Right forelimb (tissue), 1 donor: ENCODE measurements at places on chromosomes 3 and 15.

GRCh38 chr3:127753338-127753737 lies 69.0 kb downstream of the MGLL start:
- no peak for DNase-seq

DNA sequence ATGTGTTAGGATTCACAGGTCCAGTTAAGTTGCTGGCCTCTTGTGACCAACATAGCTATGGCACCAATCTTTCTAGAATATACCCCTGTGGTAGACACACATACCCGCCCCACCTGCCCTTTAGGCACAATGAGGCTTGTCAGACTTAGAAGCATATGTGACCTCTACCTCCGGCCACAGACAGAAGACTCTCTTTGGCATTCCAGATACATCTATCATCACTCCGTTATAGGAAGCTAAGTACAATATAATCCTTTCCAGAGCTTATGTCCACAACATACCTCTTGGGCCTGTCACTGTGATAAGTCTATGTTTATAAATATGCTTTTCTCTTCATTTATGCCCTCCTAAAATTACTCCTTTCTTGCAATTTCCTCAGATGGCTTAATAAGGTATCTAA lies 39.8 kb downstream of the CD47 start:
- no peak for DNase-seq

- DNase-seq = no peak
These were observed 252.9 kb upstream of the SOX2 start for GRCh38 chr3:181458857-181459256.

DNA sequence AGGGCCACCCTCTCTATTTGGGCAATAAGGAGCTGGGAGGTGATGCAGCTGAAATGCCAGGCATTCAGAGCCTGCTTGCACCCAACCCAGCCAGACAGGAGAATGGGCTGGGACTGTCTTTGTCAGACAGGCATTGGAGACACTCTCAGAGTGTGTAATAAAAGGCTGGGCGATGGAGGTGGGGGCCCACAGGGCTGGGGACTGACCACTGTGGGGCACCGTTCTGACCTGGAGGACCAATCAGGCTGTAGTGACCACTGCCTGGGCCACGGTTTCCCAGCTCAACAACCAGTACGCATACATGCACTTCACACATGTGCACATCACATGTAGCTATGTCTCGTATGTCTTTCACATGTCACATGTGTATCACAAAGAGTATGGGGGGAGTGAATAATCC lies 5.7 kb upstream of the IGDCC3 start:
- DNase-seq = no peak

DNA sequence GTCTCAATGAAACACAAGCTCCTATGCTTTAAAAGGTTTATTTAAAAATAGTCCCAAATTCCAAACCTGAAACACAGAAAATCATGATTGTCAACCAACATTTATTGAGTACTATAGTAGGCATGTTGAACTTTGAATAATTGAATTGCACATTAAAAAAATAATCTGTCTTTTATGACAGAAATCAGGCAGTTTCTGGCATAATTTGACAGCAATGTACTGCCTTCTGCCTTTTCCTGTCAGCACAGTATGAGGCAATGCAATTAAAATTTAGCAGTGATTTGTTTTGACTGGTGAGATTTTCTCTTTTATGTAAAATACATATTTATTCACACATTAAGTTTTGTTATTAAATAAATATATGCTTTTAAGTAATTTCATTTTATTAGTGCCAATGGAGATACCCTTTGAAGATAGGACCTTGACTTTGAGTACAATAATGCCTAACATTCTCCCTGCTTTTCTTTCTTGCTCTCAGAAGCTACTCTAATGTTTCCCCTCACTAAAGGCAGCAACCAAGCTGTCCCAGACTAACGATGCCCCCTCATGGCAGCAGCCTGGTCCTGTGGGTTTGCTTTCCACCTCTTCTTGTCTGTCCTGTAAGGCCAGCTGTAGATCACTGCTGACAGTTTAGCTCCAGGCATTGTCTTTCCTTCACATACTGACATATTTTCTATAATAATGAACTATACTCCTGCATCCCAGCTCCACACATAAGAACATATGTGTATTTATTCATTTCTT lies 346.7 kb downstream of the IL20RB start:
- DNase-seq = no peak

DNA sequence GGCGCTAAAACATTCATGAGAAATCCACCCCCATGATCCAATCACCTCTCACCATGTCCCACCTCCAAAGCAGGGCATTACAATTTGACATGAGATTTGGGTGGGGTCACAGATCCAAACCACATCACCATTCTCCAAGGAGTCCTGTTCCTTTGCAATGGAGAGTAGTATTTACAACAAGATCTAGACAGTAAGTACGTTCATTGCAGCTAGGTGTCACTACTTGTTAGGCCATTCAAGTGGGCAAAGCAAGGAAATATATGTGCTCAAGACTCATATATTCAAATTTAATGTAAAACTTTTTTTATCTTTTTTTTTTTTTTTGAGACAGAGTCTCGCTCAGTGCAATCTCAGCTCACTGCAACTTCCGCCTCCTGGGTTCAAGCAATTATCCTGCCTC lies 79.3 kb downstream of the AQP9 start:
- DNase-seq = no peak

GRCh38 chr15:98715890-98716443 lies 67.6 kb downstream of the IGF1R start:
- no peak for DNase-seq

- DNase-seq = no peak
These were observed 216.1 kb downstream of the WNT5A start for GRCh38 chr3:55270976-55271375.

GRCh38 chr15:41605566-41605965 lies 46.6 kb downstream of the TYRO3 start:
- no peak for DNase-seq

DNA sequence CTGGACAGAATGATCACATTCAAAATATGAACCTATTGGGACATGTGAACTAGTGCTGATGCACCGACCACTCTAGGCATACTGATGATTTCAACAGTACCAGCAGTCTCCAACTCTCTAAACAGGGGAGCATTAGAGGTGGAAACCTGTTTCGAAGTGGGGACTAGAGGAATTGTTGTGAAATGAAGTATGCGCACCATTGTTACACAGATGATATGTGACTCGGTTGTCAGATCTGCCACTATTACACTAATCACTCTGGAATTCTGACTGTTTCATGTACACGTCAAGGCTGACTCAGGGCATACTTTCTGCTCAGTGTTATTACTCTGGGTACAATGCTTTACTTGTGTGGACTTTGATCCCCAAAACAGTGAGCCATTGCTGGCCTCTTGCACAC lies 198.2 kb upstream of the UBE2E2 start:
- no peak for DNase-seq

GRCh38 chr3:45057557-45057956 lies 31.5 kb downstream of the CLEC3B start:
- no peak for DNase-seq

DNA sequence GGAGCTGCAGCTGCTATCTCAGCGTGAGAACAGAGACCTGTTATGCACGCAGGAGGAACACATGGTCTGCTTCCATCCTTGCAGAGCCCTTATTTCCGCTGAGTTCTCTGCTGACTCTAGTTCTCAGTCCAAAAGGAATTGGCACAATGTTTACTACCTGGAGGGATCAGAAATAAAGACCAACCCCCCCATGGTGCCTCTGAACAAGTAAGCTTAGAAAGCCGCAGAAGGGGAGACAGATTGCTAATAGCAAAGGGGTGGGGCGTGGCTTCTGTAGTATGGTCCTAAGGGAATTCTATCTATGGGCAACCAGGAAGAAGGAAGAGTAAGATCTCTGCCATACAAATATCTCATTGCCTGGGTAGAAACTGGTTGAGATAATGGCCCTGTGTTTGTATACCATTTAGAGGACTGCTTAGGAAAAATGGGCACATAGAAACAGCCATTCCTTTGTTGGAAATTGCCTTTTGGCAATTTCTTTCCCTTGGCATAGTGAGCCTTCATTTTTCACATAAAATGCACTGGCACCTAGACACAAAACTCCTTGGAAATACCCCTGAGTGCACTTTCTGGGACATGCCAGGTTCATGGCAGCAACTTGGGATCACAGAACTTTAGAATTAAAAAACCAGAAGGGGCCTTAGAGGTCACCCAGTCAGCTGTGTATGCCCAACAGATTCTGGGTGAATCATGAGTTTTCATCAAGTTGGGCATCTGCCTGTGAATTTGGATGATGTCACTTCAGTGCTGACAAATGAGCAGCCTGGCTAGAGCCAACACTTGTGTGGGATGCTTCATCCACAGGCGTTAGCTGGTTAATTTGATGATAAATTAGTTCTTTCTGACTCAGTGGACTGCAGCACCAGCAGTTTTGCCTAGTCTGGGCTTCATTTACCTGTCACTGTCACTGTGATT lies 57.4 kb upstream of the STXBP5L start:
- no peak for DNase-seq

DNA sequence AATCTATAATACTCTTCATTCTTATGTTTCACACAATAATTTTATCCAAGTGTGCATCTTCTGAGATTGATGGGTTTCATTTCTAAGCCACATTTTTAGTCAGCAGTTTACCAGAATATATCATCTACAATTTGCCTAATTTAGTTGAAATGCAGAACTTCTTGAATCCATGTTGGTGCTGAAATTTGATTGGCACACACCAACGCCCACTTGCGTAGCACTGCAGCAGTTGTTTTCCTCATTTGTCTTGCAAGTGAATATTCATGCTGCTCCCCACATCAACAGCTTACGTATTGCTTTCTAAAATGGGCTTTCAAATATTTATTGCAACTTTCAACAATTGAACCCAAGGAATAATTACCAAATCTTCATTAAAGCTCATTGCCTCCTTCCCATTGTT lies 87.8 kb upstream of the CTDSPL start:
- no peak for DNase-seq

GRCh38 chr15:77717333-77717990 lies 84.8 kb upstream of the LINGO1 start:
- DNase-seq = no peak

DNA sequence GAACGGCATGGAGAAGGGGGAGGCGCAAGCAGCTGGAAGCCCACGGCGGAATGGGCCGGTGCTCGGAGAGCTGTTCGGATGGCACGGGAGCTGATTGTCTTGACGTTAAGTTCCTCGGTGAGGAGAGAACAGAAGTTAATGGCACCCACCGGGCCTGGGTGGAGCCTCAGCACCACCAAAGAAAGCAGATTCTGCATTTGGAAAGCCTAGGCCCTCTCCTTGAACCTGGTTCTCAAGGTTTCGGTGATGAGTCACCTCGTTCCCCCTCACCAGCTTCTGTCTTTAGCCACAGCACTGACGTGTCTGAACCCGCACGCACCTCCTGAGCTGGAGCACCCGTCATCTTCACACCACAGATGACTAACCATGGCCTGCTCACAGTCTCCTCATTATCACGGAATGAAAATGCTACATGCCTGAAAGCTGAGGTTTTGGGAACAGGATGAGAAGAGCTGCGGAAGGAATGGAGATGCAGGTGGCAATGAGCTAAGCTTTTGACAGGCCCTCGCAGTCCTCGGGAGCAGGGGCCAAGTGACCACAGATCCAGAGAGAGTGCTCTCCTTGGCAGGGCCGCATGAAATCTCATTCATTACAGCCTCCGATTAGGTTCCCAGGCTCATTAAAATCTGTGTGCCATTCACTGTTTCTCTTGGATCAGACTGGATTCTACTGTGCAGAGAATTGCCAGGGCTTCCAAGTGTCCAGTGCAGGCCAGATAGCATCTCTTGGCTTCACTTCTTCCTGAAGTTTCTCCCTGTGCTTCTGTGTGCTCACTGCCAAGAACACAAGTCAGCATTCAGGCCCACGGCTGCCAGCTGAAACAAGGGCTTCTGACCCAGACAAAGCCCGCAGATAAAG lies 96.3 kb upstream of the DLG1 start:
- DNase-seq = no peak

- no peak for DNase-seq
These were observed 4.8 kb downstream of the LYSMD2 start for GRCh38 chr15:51732646-51733045.

DNA sequence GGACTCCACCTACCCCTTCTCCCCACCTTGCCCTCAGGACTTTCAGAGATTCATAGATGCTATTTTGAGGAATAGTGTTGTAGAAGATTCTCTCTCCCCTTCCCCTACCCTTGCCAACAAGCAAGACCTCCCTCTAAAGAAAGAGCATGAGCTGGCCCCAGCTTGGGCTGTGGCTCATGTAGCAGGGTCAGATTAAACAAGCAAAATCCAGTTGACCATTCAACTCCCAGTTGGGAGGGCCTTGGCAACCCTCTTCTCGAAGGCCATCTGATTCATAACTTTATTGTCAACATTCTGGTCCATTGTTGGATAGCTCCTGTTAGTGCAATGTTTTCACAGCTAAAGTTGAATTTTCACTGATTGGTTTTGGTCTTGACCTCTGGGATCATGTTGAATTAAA lies 41.1 kb downstream of the TNFAIP8L3 start:
- no peak for DNase-seq

- no peak for DNase-seq
These were observed 70.3 kb downstream of the ARHGEF26 start for GRCh38 chr3:154191520-154191919.
